Fibroblast of lung (primary cell): ENCODE measurements at places on chromosomes 1 and 21. TPM values are rescaled to one million over a fixed set of nuclear protein-coding genes. Genes with fewer than 3 reads are reported as not detected.

Gene FBLIM1
- total RNA-seq, result 17.3 and 27.7 TPM in 2 replicates

Gene PDPN
- 3.1 and 7.4 TPM in 2 replicates for total RNA-seq

Gene CHI3L1
- total RNA-seq, result 3.0 and 17.5 TPM in 2 replicates

Gene SPRR3
- total RNA-seq, result not detected in 2 replicates

Gene SPATA21
- total RNA-seq, result not detected in 2 replicates

Gene KIAA1614
- total RNA-seq, result 7.7 and 8.1 TPM in 2 replicates

Gene PTPN22
- 0.26 and 0.33 TPM in 2 replicates for total RNA-seq

Gene C1orf53
- total RNA-seq, result 1.8 and 3.0 TPM in 2 replicates

Gene WNT9A
- total RNA-seq, result 1.0 and 5.3 TPM in 2 replicates

Gene PER3
- 10.3 and 18.8 TPM in 2 replicates for total RNA-seq

Gene TMEM59
- total RNA-seq, result 217 and 431 TPM in 2 replicates

Gene LCE3E
- total RNA-seq, result not detected in 2 replicates

Gene TMEM82
- total RNA-seq, result not detected in 2 replicates

Gene COL24A1
- total RNA-seq, result 2.8 and 3.3 TPM in 2 replicates

Gene TP73
- not detected in 2 replicates for total RNA-seq

Gene LEPROT
- 37.5 and 46.0 TPM in 2 replicates for total RNA-seq

Gene LYSMD1
- total RNA-seq, result 8.2 and 9.7 TPM in 2 replicates

Gene ASTN1
- total RNA-seq, result under 0.01 and 0.17 TPM in 2 replicates

Gene MATN1
- 0.26 TPM in 1 of 2 replicates, not detected in the other for total RNA-seq

Gene LINGO4
- not detected in 2 replicates for total RNA-seq

Gene SOD1
- 212 and 286 TPM in 2 replicates for total RNA-seq

Gene ACTL8
- not detected in 2 replicates for total RNA-seq
